Fibroblast of skin of back (primary cell): ENCODE measurements at places on chromosomes 12 and 14.

DNA sequence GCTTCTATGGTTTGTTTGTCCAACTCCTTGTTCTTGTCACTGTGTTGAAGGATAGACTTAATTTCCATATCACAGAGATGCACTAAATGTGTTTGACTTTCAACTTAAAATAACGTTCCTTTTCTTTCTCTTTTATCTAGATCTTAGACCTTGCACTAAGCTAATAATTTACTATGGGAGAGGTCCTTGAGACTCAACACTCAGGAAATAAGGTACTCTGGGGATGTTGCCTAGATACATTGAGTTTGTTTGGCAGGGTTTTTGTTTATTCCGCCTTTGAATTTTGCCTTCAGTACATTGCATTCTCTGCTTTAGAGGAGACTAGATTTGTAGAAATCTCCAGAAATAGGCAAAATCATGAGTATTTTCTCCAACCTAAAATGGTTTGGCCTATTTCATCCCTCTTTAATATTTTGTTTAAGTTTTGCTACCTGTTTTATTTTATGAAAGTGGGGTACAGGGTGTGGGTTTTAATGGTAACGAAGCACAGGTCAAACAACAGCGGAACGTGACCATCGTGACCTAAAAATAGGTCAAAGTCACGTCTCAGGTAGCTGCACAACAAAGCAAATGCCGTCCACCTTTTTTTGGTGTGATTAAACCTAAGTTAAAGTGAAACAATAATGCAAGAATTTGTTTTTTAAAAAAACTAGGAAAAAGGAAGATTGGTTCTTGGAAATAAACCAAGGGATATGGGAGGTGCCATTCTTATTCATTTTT, 115.3 kb upstream of the CPSF6 start:
- DNase-seq = no peak

- DNase-seq = peak; percentile 77
These were observed at the start of gene HPD for GRCh38 chr12:121858662-121859572. Gene HPD (minus strand): TSS chr12:121858859. CDS start chr12:121858823, 36 bp downstream.

- no peak for DNase-seq
These were observed 213.1 kb upstream of the RTL1 start for GRCh38 chr14:101116486-101117130.

DNA sequence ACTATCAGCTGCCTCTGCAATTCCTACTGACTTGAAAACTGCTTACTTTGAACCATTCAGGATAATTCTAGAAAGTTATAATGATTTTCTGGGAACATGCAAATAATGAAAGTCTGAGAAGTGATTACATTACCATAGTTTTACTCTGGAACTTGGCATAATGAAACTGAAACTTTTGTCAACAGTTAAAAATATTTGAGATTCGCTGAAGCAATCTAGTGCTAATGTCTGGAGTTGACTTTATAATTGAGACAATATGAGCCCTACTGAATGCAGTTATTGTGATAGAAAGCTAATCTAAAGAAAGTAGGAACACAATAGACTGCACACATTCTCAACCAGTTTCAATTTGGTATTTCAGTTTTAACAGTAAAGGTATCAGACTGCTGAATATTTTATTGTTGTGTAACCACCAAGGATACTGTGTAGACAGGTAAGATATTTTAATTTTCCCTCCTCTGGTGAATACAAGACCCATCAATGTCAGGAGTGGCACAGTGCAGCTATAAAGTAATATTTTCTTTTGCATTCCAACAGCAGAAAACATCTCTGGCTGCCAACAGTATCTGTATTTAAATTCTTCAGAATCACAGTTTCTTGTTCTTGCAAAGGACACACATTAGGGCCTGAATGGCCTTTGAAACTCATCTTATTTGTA, 483.5 kb downstream of the ATP23 start:
- peak; percentile 21 for DNase-seq

GRCh38 chr12:118553856-118554504, 177.6 kb downstream of the SUDS3 start:
- no peak for DNase-seq

GRCh38 chr12:27178255-27178654, 65.8 kb upstream of the STK38L start:
- DNase-seq = no peak

DNA sequence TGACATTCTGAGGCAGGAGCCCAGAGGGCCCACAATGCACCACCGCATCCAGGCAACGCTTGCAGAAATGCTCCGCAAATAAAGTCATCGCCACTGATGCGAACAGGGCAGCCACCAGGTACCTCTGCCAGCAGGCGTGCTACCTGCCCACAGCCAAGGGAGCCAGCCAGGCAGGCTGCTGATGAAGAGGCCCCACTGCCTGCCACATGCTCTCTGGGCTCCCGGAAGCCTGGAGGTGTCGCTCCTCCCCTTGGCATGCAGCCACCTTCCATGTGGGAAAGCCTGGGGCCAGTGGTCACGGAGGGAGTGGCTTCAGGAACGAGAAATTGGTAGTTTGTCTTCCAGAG, 14.7 kb downstream of the GPR132 start:
- DNase-seq = peak; percentile 42

GRCh38 chr12:9372202-9372601, 164.0 kb upstream of the PZP start:
- no peak for DNase-seq

DNA sequence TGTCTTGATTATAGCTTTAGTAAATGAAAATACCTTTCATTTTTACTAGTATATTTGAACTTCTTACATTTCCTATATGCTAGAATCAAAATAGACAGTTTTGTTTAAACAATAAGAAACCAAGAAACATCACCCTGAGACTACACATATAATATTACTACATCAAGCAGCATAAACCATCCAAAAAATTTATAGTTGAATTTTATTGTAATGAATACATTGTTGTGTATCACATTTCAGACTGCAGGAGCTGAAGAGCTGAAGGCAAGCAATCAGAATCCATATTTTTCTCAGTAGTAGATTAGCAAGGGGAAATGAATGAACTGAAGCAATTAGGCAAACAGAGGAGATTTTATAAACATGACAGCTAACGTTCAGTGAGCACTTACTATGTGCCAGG, 379.2 kb downstream of the BTG1 start:
- DNase-seq = no peak

- DNase-seq = no peak
These were observed 28.1 kb upstream of the GPR68 start for GRCh38 chr14:91272341-91273272.

- DNase-seq = no peak
These were observed 21.5 kb downstream of the SPTB start for GRCh38 chr14:64857979-64858744.

GRCh38 chr14:74348241-74348734, at the start of gene VRTN:
Gene VRTN (plus strand): TSS chr14:74348471. CDS start chr14:74356784, 8,313 bp downstream.
- DNase-seq = no peak

GRCh38 chr14:64706593-64707193, 2.5 kb downstream of the PLEKHG3 start:
- DNase-seq = no peak

- no peak for DNase-seq
These were observed 256.2 kb upstream of the LRFN5 start for GRCh38 chr14:41350476-41350875.

DNA sequence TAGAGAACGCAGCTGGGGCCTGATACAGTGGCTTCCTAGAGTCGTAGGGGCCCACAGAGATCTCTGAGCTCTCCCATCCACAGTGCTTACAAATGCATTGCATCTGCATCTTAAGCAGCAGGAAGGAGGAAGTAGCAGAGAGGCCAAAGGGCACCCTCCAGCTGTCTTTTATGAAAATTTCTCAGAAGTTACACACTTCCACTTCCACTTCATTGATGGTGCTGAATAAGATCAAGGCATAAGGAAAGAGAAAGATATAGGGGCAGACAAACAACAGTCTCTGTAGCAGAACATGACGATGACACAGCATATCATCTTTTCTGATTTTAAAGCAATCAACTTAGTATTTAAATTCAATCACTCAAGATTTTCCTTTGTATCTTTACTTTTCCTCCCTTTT, 51.6 kb upstream of the ABCC9 start:
- DNase-seq = no peak

DNA sequence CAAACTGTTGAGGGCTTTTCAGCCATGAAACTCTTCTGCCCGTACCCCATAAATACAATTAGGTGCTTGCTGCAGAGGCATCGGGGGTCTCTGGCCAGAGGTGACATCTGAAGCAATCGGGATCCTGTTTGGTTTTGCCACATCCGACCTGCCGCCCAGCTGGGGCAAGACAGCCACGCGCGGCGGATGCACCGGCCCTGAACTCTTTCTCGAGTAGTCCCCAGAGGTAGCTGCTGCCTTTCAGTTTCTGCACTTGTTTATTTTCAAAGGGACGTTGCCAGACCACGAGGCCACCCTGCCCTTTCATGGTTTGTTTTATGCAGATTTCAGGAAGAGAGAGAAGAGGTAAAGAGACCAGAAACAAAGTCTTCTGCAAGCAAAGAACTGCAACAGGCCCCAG, 10.6 kb upstream of the MLXIP start:
- no peak for DNase-seq

- peak; percentile 17 for DNase-seq
These were observed 181.5 kb upstream of the ATP2B1 start for GRCh38 chr12:89890161-89890560.

GRCh38 chr14:68979722-68980451, 785 bp upstream of the ACTN1 start:
- DNase-seq = peak; percentile 83

- DNase-seq = no peak
These were observed 146.8 kb downstream of the TMTC2 start for GRCh38 chr12:82833481-82833880.

DNA sequence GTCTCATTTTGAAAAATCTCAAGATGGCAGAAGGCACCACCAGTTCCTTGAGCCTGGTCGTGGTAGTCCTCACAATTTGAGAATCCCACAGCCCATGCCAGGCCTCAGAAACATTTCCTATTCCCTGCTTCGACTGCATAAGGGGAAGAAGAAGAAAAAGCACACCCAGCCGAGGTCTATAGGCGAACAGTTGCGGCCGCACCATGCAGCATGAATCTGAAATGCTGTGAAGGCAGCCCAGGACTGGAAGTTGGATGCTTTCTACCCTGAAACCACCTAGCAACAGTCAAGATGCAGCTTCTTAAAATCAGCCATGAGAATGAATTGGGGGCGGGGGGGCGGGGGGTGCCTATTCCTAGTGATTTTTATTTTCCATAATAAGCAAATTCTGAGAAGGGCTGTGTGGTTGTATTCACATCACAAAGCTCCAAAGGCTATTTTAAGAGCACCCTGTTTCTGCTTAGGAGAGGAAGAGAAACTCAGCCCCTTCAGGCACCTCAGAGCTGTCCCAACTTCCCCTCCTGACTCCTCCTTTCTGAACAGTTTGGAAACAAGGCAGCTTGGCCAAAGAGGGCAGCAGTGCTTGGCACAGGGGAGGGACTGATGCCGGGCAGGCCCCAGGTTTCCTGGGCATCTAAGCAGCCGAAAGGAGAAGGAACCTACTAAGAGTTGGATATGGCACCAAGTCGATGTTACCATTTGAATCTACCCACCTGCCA, 172.5 kb upstream of the FOXN3 start:
- no peak for DNase-seq

GRCh38 chr12:88627501-88627900, 47.2 kb upstream of the KITLG start:
- no peak for DNase-seq

DNA sequence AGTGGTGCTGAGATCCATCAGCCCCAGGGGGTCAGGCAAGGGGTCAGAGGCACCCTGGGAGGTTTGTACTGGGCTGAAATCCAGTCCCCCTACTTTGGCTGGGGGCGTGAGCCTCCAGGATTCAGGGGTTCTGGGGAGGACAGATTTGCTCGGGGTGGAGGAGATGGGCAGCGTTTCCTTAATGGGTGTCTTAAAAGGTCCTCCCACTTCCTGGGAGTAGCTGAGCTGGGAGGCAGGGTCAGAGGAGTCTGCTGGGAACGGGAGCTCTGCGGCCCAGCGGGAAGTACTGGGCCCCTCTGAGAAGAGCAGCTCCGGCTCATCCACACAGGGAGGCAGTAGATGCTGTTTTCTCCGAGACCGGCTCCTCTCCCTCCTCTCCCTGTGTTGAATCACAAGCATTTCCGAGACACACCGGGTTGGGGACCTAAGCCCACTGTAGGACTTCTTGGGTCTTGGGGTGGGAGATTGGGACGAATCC, 2.1 kb upstream of the TEX52 start:
- DNase-seq = no peak

DNA sequence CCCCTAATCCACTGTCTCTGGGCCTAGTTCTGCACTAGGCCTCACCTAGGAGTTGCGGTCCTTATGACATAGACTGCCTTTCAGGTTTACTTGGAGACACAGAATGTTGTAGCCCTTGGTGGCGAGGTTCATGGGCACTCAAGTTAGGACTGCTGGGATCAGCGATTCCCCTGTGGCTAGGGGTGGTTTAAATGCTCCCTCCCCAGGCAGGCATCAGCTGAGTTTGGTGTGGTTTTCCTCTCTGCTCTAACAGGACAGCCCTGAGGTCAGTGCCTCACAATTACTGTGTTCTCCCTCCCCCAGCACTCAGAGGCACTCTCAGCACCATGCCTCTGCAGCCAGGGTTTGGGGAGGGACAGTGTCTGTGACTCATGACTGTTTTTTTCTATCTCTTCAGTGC, 22.2 kb upstream of the RDH16 start:
- no peak for DNase-seq

DNA sequence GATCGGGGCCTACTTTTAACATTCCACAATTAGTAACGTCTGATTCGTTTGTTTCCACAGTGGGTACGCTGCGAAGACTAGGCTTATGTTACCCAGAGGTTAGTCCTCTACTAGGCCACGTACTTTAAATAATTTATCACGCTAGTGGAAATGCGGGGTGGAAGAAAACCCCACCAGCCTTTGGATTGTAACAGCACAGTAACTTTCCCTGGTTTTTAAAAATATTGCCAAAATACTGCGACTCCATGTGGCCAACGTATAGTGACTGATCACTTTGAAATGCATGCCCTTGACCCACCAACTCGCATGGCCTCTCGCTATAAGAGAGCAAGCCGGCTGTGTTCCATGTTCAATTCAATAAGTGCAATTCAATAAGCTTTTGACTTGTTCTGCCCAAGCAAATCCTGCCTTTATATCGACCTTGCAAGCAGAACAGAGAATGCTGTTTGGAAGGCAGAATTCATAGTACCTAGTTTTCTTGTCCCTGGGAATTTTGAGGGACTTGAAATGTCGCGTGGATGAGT, 882 bp upstream of the GTF2A1 start:
- DNase-seq = peak; percentile 27

- DNase-seq = no peak
These were observed 23.8 kb upstream of the PPP2R5C start for GRCh38 chr14:101737414-101738339.

GRCh38 chr14:50099335-50099734, 17.0 kb downstream of the VCPKMT start:
- DNase-seq = no peak

GRCh38 chr12:108367436-108367835, 28.3 kb upstream of the CMKLR1 start:
- DNase-seq = peak; percentile 46

- no peak for DNase-seq
These were observed 19.1 kb downstream of the VRK1 start for GRCh38 chr14:96816281-96816680.
